ENCODE measurements at places on chromosomes 1 and 21.

DNA sequence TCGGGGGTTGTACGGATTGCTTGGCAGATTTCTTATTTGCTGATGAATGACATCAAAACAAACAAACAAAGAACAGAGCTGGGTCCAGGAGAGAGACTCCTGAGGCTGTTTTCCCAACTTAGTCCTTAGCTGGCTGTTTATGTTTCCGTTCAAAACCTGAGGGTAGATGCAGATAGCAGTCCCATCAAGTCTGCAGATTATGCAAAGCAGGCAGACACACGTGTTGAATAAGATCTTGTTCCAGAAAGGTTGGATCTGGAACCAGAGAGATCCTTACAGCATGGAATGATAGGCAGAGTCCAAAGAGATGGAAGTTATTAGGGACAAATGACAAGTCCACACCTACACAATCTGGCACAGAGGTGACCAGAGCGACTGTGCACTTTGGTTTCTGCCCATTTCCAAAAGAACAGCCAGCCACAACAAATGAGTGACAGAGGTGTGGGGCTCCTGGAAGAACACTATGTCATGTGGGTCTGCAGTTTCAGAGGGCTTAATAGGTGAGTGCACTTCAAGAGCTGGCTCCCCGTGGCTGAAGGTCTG lies 65.5 kb downstream of the MAN1C1 start:
- DNase-seq = no peak

DNA sequence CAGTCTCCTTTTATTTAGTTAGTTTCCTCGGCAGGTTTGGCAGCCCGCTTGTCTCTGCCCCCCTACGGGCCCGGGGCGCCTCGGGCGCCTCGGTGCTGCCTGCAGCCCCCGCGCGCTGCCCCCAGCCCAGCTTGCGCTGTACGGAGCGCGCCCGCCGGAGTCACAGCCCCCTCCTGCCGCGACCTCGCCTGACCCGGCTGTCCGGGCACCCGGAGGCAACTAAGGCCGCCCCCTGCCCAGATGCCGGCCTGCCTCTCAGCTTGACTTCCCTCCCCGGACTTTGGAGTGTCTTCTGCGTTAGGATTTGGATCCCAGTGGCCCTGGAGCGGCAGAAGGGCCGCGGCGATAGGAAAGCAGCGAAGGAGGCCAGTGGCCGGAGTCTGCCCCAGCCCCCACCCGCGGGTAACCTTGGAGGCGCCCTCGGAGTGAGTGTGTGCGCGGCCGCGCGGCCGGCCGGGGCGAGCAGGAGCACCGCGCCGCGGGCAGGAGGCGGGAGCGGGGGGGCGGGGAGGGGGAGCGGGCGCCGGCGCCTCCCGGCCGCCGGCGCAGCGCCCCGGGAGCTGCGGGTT lies 7.6 kb downstream of the CDKN2C start:
- DNase-seq = no peak

DNA sequence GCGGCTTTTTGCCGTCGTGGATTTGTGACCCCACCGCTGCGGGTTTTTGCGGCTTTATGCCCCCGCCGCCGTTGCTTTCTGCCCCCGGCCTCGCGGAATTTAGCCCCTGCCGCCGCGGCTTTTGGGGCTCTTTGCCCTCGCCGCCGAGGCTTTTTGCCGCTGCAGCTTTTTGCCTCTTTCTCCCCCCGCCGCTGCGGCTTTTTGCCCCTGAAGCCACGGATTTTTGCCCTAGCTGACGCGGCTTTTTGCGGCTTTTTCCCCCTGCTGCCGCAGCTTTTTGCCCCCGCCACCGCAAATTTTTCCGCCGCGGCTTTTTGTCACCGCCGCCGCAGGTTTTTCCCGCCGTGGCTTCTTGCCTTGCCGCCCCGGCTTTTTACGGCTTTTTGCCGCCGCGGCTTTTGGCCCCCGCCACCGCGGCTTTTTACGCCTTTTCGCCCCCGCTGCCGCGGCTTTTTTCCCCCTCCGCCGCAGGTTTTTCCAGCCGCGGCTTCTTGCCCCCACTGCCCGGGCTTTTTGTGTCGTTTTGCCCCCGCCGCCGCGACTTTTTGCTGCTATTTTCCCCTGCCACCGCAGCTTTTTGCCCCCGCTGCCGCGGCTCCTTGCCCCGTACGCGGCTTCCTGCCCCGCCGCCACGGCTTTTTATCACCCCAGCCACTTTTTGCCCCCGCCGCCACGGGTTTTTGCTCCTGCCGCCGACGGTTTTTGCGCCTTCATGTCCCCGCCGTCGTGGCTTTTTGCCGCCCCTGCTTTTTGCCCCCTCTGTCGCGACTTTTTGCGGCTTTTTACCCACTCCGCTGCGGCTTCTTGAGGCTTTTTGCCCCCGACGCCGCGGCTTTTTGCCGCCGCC lies 3933.6 kb downstream of the SRGAP2C start:
- no peak for DNase-seq

- DNase-seq = no peak
Measured at GRCh38 chr1:201562257-201562656, 23.3 kb downstream of the NAV1 start.

GRCh38 chr1:7562729-7563605 lies 208.1 kb upstream of the VAMP3 start:
- DNase-seq = no peak

Measured in cortex of kidney (tissue), 1 donor.